Left lobe of liver (tissue), 2 donors: ENCODE measurements at places on chromosomes 7 and 10. TPM values are rescaled to one million over a fixed set of nuclear protein-coding genes. Genes with fewer than 3 reads are reported as not detected.

The LRRC17 gene
- 0.83 TPM for total RNA-seq

The KCNMA1 gene
- 44.0 TPM for total RNA-seq

The TCAF2 gene
- 2.9 TPM for total RNA-seq

The SORBS1 gene
- 57.9 TPM for total RNA-seq

The PIP4K2A gene
- 10.9 TPM for total RNA-seq

The GNG11 gene
- total RNA-seq, result 1.6 TPM

The PRLHR gene
- not detected for total RNA-seq

The NSUN6 gene
- total RNA-seq, result 27.1 TPM

The CPVL gene
- total RNA-seq, result 5.0 TPM

The ZNF804B gene
- total RNA-seq, result not detected

The AKR1C2 gene
- 1,010 TPM for total RNA-seq

The MYH16 gene
- total RNA-seq, result not detected

The IGF2BP3 gene
- 0.78 TPM for total RNA-seq
